ENCODE measurements at places on chromosomes 4 and X.

DNA sequence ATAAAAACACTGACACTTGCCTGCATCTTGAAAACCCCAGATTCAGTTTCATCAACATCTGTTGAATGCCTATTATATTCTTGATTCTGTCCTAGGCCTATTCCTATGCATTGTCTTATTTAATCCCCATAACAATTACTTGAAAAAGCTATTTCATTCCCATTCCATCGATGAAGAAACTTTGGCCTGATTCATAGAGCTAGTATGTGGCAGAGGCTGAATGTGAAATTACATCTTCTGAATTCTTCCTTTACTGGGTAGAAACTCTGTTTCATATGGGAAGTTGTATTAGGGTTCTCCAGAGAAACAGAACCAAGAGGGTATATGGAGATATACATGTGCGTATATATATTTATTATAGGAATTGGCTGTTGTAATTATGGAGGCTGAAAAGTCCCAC lies 35.0 kb upstream of the SLC4A4 start:
- DNase-seq, result no peak

- peak; percentile 24 for DNase-seq
Measured at GRCh38 chr4:2441393-2442174, 22.8 kb downstream of the CFAP99 start.

- no peak for DNase-seq
Measured at GRCh38 chr4:113968473-113968872, 11.0 kb downstream of the ARSJ start.

GRCh38 chr4:159117564-159117963 lies 14.7 kb downstream of the RAPGEF2 start:
- DNase-seq, result no peak

GRCh38 chr4:149836546-149836945 lies 20.9 kb upstream of the IQCM start:
- DNase-seq, result no peak

GRCh38 chrX:89034679-89035078 lies 287.7 kb downstream of the CPXCR1 start:
- no peak for DNase-seq

GRCh38 chr4:107733431-107733925 lies 13.4 kb upstream of the PAPSS1 start:
- DNase-seq, result no peak

DNA sequence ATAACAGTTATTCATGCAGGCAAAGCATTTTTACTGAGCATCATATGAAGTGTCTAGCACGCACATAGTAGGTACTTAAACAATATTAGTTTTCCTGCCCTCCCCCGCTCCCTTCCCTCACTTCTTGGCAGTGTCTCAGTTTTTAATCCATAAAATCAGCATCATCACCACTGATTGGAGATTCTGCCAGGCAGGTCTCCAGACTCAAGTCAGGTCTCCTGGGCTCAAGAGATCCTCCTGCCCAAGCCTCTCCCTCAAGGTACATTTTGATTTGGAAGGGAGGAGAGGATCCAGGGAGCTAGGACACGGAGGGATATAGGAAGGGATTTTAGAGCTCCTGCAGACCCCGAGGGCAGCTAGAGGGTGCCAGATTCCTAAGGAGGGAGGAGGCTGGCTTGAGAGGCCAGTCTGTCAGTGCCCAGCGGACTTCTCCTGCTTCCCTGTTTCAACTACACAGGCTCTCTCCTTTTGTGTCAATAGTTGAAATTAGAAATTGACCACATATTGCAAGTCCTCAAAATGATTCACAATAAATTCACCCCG lies 4.4 kb upstream of the FAT1 start:
- DNase-seq, result no peak

- no peak for DNase-seq
Measured at GRCh38 chr4:94410678-94411206, 41.0 kb upstream of the PDLIM5 start.

DNA sequence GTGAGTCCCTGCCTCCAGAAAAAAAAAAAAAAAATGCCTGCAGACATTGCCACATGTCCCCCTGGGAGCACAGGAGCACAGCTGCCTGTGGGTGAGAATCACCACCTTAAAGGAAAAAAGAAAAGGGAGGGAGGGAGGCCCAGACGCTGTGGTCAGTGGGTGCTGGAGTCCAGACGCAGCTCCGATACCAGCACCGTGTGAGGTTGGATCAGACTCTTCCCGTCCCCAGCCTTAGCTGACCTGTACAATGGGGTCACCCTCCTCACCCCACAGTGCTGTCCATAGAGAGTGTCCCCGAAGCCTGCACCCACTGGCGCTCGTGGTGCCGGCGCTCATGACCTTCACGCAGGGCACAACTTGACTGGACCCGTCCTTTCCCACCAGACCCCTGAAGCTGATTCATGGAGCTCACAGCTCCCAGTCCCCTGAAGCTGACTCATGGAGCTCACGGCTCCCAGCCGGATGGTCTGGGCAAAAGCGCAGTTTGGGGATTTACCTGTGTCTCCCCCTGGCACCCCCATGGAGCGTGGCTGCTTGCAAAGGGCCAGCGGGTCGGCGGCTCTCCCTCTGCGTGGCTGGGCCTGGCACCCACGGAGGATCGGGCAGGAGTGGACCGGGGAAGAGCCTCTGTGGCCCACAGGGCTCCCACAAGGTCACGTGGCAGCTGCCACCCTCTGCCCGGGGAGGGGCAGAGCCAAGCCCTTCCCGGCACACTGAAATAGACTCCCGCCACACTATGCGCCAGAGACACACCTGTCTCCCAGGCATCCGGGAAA lies 31.4 kb downstream of the ABLIM2 start:
- DNase-seq, result no peak

DNA sequence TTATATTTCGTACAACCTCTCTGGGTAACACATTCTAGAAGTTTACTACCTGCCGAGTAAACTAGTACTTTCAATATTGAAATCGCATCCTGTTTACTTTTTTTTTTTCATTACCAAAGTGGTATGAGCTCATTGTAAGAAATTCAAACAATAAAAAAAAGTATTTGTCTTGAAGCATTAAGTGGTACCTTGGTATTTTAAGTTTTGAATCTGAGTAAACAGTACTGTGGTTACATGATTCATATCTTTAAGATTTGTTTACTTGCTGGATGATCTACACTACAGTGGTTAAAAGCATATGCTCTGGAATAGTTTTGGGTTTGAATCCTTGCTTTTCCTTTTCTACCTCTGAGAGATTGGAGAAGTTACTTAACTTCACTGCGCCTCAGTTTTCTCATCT lies 3.8 kb upstream of the MMGT1 start:
- DNase-seq, result no peak

- no peak for DNase-seq
Measured at GRCh38 chr4:70914000-70914399, 11.8 kb downstream of the MOB1B start.
